ENCODE measurements at places on chromosomes 6 and 20.
A peak's percentile ranks its signal among the peaks of the same experiment; 100 is the strongest.

DNA sequence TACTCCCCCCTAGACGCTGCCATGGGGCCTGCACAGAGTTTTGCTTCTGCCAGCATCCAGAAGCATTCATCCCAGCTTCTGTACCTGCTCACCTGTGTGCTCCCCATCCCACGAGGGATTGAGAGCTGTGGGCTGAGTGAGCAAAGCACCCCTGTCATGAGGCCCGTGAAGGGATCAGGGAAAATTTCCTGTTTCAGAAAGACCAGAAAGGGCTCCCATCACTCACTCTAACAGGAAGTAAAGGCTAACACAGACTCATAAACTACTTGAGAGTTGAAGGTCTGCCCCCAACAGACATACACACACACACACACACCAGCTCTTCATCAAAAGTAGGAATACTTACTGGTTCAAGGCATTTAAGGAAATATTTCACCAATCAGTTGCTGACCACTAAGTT lies 256.5 kb upstream of the NT5E start:
- no peak for DNase-seq

GRCh38 chr6:11682561-11682975 lies 96.0 kb downstream of the ADTRP start:
- DNase-seq = no peak

GRCh38 chr6:112781241-112781640 lies 434.1 kb downstream of the RFPL4B start:
- DNase-seq = no peak

GRCh38 chr20:47188540-47188939 lies 168.0 kb downstream of the ZMYND8 start:
- no peak for DNase-seq

DNA sequence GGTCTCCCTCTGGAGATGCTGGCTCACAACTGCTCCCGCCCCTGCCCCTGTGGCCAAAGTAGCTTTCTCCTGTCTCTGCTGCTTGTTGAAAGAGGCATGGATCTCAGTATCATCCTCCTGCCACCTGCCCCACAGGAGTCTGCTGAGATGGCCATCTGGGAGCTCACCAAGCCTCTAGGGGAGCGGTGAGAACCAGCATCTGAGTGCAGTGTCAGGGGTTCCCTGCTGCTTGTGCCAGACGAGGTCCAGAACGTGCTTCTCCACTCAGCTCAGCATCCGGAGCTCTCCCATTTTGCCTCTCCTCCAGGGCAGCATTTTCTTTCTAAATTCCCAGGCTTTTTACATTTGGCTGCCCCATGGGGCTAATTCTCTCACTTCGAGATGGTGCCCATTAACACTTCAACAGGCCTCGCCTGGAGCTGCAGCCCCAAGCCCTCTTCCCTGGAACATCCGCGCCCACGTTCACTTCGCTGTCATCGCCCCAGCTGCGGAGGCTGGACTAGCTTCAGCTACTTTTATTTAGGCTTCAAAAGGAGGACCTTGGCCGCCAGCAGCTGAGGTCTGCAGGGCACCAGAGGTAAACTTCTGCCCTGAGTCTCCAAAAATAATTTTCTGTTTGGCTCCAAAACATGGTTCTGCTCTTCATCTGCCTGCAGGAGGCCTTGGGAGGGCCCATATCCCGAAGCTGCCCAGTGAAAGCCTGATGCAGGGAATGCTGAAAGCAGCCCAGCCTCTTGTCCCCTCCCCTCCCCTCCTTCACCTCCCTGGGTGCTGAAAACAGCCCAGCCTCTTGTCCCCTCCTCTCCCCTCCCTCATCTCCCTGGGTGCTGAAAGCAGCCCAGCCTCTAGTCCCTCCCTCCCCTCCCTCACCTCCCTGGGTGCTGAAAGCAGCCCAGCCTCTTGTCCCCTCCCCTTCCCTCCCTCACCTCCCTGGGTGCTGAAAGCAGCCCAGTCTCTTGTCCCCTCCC lies 25.2 kb upstream of the MLN start:
- no peak for DNase-seq

DNA sequence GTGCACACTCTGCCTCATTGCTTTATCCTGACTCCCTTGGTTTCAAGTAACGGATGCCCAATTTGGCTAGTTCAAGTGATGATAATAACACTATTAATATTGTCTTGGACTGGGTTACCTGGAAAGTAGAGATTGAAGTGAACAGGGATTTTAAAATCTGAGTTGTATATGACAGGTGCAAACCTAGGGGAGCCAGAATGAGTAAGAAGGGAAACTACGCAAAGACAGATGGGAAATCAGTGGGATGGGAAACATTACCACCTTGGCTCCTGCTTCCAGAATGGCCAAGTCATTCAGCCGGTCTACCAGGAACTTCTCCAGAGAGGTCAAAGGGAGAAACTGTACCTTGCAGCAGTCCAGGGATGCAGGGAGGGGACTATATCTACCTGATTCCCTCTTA lies 41.9 kb downstream of the OGFRL1 start:
- DNase-seq = no peak

GRCh38 chr6:157599191-157599590 lies 218.2 kb downstream of the ZDHHC14 start:
- DNase-seq = no peak

GRCh38 chr20:44703183-44703925 lies 11.8 kb upstream of the CCN5 start:
- DNase-seq = no peak

DNA sequence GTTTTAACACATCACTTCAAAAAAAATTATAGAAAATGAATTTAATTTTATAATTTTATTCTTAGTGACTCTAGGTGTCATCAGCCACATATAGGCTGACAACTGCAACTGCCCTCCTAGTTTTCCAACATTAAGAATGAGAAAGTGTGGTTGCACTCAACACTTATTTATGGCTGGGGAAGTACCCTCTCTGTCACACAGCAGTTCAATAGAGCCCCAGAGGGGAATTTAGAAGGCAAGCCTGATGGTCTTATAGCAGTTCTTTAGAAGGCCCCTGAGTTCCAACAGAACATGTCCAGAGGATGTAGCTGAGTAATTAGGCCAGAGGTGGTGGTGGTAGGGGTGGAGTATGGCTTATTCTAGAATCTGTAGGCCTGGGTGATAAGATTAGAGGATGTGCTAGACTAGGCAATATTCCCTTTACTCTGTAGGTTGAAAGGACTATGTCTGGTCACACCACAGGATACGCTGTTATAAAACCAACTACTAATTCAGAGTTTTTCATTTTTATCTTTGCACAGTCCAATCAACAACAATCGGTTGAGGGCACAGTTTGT lies 226.5 kb upstream of the CITED2 start:
- DNase-seq = no peak

GRCh38 chr20:37845241-37845681 lies 57.7 kb upstream of the VSTM2L start:
- DNase-seq = no peak

- no peak for DNase-seq
Observed at GRCh38 chr6:116055513-116055912, 5.2 kb downstream of the FRK start.

GRCh38 chr6:38493931-38494547 lies 145.7 kb downstream of the BTBD9 start:
- DNase-seq = peak; percentile 85

DNA sequence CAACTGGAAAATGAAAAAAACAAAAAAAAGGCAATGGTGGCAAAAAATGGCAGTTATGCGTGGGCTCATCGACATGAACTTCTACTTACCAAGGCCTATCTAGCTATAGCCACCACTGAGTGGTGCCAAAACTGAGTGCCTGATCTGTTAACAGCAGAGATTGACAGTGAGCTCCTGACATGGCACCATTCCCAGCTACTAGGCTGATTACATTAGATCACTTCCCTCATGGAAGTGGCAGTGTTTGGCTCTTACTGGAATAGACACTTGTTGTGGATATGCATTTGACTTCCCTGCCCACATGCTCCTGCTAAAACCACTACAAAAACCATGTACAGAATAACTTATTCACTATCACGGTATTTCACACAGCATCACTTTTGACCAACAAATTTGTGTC lies 216.1 kb upstream of the SGK1 start:
- DNase-seq = no peak

DNA sequence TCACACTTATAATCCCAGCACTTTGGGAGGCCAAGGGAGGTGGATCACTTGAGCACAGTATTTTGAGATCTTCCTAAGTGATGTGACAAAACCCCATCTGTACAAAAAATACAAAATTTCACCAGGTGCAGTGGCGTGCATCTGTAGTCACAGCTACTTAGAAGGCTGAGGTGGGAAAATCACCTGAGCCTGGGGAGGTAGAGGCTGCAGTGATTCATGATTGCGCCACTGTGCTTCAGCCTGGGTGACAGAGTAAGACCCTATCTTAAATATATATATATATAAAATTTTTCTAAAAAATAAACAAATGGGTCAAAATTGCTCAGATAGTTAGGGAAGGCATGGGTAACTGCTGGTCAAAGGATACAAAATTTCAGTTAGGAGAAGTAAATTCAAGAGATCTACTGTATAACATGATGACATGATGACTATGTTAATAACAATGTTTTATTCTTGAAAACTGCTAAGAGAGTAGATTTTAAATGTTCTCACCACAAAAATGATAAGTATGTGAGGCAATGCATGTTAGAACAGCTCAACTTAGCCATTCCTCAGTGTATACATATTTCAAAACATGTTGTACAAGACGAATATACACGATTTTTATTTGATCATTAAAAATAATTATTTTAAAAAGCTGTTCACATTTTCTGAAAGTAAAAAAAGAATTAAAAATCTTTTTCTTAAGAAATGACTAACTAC lies 24.4 kb downstream of the TBC1D32 start:
- DNase-seq = no peak

DNA sequence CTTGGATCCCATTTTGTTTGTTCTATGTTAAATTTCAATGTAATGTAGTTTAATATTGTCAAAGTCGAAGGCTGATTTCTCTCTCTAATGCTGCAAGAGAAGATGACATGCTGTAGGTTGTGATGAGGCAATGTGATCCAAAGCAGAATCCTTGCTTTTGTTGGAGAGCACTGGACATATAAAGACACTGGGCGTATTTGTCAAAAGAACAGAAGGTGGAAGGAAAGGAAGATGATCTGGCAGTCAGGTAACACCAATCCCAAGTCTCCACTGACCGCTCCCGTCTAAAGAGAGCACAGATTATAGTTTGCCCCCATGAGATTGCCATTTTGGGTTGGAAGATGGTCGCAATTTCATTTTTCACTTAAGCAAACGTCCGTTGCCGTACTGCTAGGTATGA lies 935 bp upstream of the RFX6 start:
- DNase-seq = no peak

All from natural killer cell (primary cell).